Stimulated activated CD4-positive, alpha-beta T cell treated with anti-CD3 and anti-CD28 coated beads, TNF-alpha, amount 100 ng/mL, for 4 hours (primary cell): ENCODE measurements at places on chromosomes 6 and 20.

- DNase-seq, result no peak
Measured at GRCh38 chr6:142597836-142598235, 296.0 kb downstream of the ADGRG6 start.

- DNase-seq, result no peak
Measured at GRCh38 chr6:157137501-157137900, 185.8 kb downstream of the TMEM242 start.

DNA sequence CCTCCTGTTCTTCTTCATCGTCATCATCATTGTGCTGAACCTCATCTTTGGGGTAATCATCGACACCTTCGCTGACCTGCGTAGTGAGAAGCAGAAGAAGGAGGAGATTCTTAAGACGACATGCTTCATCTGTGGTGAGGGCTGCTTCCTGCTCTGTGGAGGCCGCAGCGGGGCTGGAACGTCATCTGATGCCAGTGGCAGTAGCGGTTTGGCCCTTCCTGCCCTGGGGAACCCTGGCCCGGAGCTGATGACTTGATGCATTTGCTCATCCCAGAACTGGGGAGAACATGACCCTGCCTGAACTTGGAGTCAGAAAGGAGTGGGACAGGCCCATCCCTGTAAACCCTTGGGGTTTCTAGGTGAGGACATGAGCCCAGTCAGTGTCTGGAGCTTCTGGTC is 18.7 kb downstream of the UQCC2 start:
- no peak for DNase-seq

- DNase-seq, result no peak
Measured at GRCh38 chr6:130754786-130755367, 72.3 kb upstream of the SMLR1 start.

DNA sequence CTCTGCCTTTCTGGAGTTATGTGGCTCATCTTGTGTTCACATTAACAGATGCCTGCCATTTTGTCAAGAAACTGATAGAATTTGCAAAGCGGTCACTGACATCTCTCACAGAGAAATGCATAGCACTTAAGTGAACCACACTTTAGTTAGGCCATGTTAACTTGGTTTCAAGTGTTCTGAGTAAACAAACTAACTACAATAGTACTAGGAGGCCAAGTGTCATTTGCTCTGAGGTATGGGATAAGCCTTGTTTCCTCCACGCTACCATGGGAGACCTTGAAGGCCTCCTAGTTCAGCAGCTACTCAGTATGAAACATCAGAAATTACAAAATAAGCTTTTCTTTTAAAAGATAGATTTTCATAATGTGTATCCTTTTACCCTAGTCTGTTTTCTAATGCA is 143.5 kb upstream of the MARCKS start:
- no peak for DNase-seq

- DNase-seq, result no peak
Measured at GRCh38 chr20:15455279-15455678, 1117.9 kb upstream of the FLRT3 start.

GRCh38 chr20:15866916-15867730 is 706.1 kb downstream of the KIF16B start:
- DNase-seq, result no peak

DNA sequence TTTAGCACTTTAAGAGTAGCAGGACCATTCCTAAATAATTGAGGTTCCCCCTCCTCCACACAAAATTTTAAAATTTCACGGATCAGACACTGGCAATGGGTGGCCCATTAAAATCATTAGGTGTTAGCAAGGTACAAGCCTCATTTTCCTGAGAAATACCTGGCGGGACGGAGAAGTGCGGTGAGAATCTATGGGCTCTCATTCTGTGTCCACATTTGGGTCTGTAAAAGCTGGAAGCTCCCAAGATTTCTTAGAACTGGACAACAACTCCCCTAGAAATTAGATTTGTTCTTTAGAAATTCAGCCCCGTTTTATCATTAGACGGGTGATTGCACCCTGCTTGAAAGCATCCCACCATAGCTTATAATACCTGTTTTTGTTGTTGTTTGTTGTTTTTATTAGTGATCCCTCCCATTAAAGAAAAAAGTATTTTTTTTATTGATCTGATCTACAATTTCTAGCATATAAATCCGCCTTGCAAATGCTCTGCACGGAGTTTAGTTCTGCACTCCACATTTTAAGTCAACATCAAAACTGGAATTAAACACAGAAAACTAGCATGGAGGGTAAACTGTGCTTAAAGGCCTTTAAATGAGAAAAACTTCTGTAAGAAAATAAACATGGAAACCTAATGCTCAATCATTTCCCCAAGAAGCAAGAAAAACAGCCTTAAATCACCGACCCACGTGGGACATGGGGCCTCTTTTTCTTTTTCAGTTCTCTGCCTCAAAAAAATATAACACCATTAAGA is 5.7 kb downstream of the SIM1 start:
- DNase-seq, result no peak

- no peak for DNase-seq
Measured at GRCh38 chr6:110547266-110547964, 71.0 kb upstream of the SLC22A16 start.

GRCh38 chr20:49824206-49824605 is 11.6 kb downstream of the SLC9A8 start:
- no peak for DNase-seq

DNA sequence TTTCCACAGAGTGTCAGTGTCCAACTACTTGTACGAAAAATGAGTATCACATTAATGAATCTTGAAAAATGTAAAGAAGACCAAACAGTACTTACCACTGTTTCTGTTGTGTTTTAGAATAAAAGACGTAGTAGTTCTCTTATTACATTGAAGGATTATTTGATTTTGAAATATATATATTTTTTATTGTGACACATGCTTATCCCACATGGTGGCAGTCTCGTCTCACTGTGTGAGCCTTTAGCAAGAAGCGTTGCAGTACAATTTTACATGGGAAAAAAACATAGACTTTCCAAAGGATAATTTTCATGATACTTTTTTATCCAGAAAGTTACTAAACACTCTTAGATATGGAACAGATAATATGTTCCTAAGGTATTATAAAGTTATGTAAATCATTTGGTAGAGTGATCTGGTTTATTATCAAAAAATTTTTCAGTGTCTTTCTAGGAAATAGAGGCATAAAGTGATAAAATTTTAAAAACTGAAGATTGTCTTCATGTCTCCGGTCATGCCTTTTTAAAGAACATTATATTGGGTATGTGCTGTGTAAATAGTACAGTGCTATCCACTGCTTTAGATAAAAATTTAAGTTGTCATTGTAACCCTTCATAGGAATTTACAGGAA is 117.5 kb upstream of the SAMD5 start:
- no peak for DNase-seq

- DNase-seq, result no peak
Measured at GRCh38 chr6:46135176-46135575, 5.4 kb downstream of the ENPP4 start.

- no peak for DNase-seq
Measured at GRCh38 chr20:5720696-5721095, 29.5 kb upstream of the SHLD1 start.

- no peak for DNase-seq
Measured at GRCh38 chr6:37501632-37502491, 2.2 kb upstream of the CCDC167 start.

GRCh38 chr6:121851056-121851455 is 415.6 kb downstream of the GJA1 start:
- no peak for DNase-seq

DNA sequence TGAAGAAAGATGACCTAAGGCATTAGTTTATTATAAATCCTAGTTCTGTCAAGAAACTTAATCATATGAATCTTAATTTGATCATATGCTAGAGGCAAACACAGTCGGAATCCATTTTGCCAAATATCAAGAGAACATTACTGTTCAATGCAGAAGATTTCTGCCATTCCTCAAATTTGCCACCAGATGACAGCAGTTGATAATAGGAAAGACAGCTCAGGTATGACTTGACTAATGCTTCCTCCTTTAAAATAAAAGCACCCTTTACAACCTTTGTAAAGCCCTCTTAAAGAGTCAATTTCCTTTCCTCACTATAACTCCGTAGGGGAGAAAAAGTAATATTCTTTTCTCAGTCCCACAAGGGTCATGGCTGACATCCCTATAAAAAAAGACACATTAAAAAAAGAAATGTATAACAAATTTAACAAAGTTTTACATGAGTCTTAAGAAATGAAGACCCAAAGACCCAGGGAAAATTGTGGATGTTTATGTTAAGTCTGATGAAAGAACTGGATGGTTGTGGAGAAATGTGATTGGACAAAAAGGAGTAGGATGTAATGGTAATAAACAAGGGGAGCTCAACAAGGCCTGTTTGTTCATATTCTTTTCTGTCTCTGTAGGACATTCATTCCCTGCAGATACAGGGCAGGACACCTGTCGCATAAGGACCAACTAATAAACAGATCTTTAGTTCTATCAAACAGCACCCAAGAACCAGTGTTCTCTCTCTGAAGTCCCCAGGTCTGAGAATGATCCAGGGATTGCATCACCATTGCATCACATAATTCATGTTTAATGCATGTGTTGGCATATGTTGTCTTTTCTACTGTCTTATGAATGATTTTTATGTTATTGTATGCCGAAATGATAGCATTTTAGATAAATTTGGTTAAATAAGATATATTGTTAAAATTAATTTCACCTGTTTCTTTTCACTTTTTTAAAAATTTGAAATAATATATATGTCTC is 23.0 kb upstream of the IL17A start:
- no peak for DNase-seq

DNA sequence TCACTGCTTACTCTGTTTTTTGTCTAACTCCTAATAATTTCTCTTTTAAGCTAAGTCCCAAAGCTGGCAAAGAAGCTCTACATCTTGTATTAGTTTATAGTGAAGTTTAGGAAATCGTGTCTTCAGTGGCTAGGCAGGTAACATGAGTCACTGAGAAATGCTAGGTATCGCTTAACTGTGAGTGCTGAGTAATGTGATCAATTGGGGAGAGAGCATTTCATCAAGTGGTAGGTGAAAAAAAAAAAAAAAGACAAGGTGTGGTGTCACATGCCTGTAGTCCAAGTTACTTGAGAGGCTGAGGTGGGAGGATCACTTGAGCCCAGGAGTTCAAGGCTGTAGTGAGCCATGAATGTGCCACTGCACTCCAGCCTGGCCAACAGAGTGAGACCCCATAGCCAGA is 125.3 kb downstream of the FAM83B start:
- DNase-seq, result no peak

- DNase-seq, result no peak
Measured at GRCh38 chr6:134422426-134423231, 104.7 kb upstream of the SGK1 start.

DNA sequence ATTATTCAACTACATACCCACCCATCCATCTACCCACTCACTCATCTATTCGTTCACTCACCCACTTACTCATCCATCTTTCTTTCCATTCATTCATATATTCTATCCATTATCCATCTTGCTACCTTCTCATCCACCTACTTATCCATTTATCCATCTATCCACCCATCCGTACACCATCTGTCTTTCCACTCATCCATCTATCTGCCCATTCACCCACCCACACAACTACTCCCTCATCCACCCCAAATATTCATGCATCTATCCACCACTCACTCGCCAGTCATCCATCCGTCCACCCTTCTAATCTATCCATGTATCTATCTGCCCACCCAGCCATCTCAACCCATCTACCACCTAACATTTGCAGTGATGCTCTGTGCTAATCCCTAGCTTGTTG is 13.6 kb upstream of the KCNB1 start:
- no peak for DNase-seq

- no peak for DNase-seq
Measured at GRCh38 chr6:45657226-45657625, 279.5 kb upstream of the SUPT3H start.

GRCh38 chr6:15970517-15970916 is 158.4 kb upstream of the MYLIP start:
- no peak for DNase-seq

DNA sequence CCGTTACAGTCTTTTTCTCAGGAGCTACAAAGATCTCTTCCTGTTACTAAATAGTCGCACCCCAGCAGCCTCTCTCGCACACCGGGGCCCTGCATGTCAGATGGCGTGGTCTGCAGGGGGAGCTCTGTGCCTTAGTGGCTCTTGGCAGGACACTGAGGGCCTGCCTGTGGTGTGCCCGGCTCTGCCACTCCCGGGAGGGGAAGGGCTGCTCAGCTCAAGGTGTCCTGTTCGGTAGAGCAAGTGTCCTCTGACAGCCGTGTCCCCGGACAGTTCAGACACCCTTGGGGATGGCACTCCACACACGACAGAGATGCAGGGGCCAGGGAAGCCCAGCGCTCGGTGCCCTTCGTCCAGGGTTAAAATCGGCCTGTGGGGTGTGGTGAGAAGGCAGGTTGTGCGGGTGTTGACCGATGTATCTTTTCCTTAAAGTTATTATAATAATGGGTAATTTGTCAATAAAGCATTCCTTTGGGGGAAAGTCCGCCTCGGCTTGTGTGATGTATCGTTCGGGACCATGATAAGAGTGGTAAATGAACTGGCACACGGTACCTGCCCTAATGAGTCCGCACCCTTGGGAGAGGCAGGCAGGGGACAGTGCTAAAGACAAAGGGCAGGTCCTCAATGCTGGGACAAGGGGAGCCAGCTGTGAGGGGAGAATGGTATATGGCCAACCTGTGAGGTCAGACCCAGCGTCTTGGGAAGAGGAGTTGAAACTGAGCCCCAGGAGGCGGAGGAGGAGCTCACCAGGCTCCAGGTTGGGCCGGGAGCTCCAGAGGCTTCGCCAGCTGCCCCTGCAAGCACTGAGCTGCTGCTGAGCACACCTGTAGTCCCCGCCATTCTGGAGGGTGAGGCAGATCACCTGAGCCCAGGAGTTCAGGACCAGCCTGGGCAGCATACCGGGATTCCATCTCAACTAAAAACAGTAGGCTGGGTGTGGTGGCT is 3.6 kb upstream of the DNAJC5 start:
- DNase-seq, result no peak

GRCh38 chr20:46804126-46804525 is 90.5 kb upstream of the EYA2 start:
- no peak for DNase-seq

DNA sequence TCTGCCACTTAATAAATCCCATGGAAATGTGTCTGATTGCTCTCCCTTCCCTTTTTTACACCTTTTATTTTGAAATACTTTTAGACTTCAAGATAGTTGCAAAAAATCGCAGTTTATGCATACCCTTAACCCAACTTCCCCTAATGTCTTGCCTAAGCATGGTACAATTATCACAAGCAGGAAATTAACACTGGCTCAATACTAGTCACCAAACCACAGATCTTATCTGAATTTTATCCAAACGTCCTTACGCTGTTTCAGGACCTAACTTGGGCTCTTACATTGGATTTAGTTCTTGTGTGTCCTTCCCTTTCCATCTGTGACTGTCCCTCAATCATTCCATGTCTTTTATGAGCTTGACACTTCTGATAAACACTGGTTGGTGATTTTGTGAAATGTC is 146.3 kb downstream of the ZNF217 start:
- no peak for DNase-seq

GRCh38 chr6:22072949-22073348 is 223.9 kb downstream of the PRL start:
- no peak for DNase-seq

DNA sequence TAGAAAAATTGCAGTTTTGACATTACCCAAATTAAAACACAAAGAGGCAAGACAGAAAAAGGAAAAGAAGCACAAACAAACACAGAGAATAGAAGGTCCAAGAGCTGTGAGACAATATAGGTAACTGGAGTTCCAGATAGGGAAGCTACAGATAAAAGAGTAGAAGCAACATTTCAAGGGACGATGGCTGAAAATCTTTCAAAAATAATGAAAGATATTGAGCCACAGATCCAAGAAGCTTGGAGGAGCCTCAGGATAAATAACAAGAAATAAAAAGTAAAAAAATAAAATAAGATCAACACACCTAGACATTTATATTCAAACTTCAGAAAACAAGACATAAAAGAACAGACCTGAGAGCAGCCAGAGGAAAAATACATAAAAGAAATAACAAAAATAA is 164.9 kb downstream of the FNDC1 start:
- no peak for DNase-seq
